ENCODE measurements at places on chromosomes 1 and 21.

GRCh38 chr1:84159533-84160240 is 15.6 kb downstream of the PRKACB start:
- no peak for DNase-seq

GRCh38 chr1:21963477-21964217 is 13.2 kb upstream of the CELA3B start:
- peak; percentile 85 for DNase-seq

- DNase-seq: no peak
Observed at GRCh38 chr1:186628910-186629309, 51.3 kb downstream of the PTGS2 start.

GRCh38 chr1:37549341-37549740 is 4.8 kb downstream of the SNIP1 start:
- DNase-seq: no peak

- DNase-seq: no peak
Observed at GRCh38 chr1:34354367-34354766, 177.7 kb downstream of the C1orf94 start.

- no peak for DNase-seq
Observed at GRCh38 chr21:27690426-27690825, 723.5 kb upstream of the ADAMTS5 start.

Data from activated T-cell treated with anti-CD3 and anti-CD28 coated beads, Interleukin-2, amount 50 U/mL, for 72 hours (primary cell).